RWPE2 (cell line): ENCODE measurements at places on chromosomes 1 and 21.

GRCh38 chr1:59144959-59145358, 151.9 kb upstream of the FGGY start:
- no peaks in the 10 kb centered on the region for H3K27me3 ChIP-seq
- H3K36me3 ChIP-seq: no peaks in the 10 kb centered on the region
- H3K4me3 ChIP-seq: no peak overlapping the region
- DNase-seq: no peak
- H3K27ac ChIP-seq: peak overlapping the region; percentile 95

DNA sequence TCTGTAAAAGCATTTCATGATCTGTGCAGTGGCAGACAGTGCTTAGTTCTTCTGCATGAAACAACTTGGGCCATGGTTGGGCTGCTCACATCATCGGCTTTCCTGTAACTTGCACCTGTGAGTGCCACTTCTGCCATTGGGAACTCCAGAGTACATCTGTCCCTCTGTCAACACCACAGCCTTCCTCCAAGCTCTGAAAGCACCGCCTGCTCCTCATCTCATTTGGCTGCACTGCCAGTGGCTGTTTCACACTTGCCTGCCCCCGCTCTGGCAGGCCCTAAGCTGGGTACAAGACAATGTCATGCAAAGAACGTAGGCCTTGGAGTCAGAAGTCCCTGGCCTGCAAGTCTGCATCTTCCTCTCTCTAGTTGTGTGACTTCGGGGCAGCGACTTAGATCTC, 46.4 kb downstream of the DDX20 start:
- no peak for DNase-seq
- H3K4me1 ChIP-seq: no peaks in the 10 kb centered on the region
- peaks cover 2% of the 10 kb centered on the region for H3K27me3 ChIP-seq
- no peak overlapping the region for H3K27ac ChIP-seq
- no peak overlapping the region for H3K4me3 ChIP-seq
- no peaks in the 10 kb centered on the region for H3K36me3 ChIP-seq

DNA sequence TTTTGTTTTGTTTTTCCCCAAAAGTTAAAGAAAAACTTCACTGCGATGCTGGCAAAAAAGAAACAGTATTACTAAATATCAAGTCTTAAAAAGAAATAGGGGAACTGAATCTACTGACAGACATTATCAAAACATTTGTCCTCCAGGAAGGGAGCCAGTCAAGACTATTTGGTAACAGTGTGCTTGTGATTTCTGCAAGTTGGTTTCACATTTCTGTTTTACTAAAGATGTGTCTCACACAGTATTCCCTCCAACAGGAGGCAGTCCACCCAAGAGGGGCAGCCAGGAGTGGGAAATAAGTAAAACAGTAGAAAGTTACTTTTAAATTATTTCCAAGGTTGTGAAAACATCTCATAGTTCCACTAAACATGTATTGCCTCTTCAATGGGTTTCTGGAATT, 74.4 kb upstream of the SDC3 start:
- H3K4me1 ChIP-seq: no peaks in the 10 kb centered on the region
- H3K36me3 ChIP-seq: peaks cover 78% of the 10 kb centered on the region
- no peaks in the 10 kb centered on the region for H3K27me3 ChIP-seq
- H3K4me3 ChIP-seq: no peak overlapping the region
- no peak overlapping the region for H3K27ac ChIP-seq
- DNase-seq: no peak

GRCh38 chr1:117568999-117569398, 36.8 kb upstream of the TENT5C start:
- no peaks in the 10 kb centered on the region for H3K36me3 ChIP-seq
- no peak overlapping the region for H3K4me3 ChIP-seq
- H3K27me3 ChIP-seq: peaks cover 6% of the 10 kb centered on the region
- H3K4me1 ChIP-seq: no peaks in the 10 kb centered on the region

DNA sequence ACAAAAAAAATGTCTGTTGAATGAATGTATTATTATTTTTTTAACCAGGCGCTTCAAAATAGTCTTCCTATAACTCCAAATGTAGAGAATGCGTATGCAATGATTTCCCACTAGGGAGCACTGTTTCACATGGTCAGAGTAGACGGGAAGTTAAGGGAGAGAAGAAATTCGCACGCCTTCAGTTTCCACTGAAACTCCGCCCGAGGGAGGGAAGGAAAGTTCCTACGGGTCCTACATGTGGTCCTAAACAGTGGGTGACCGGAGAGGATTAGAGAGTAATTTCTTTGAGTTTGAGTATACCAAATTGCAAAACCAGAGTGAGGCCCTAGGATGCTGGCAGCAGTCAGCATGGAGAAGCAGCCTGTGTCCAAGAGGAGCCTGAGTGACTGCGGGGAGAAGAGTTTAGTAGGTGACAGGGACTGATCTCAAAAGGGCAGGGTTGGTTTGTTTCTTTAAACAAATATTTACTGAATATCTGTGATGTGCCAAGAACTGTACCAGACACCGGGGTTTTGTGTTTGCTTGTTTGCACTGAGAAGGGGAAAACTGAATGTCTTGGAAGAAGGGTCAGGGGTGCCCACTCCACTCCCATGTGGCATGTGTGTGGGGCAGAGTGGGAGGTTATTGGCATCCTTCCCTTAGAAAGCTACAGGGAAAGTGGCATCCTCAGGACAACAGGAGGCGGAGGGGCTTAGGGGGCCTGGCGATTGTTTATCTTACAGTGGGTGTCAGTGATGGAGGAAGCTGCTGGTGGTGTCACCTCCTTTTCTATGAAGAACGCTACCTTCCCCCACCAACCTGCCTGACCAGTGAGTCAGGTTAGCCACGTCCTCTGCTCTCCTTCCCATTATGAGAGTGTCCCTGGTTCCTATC, 22.8 kb downstream of the RNU5D-1 start:
- no peak for DNase-seq
- no peak overlapping the region for H3K27ac ChIP-seq
- H3K36me3 ChIP-seq: no peaks in the 10 kb centered on the region
- H3K27me3 ChIP-seq: no peaks in the 10 kb centered on the region
- no peak overlapping the region for H3K4me3 ChIP-seq

DNA sequence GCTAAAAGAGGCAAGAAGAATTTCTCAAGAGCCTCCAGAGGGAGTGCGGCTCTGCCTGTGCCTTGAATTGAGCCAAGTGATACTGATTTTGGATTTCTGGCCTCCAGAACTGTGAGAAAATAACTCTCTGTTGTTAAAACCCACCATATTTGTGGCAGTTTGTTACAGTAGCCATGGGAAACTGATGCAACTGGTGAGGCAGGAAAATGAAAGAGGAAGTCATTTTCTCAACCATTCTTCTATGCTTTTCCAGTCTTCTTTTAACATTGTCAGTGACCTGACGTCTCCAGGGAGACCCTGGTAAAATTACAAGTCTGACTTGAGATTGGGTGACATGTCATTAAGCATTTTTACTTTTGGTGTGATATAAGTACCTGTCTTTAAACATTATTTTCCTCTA, 5.8 kb downstream of the OR6P1 start:
- H3K4me1 ChIP-seq: no peaks in the 10 kb centered on the region
- DNase-seq: no peak
- no peaks in the 10 kb centered on the region for H3K36me3 ChIP-seq
- no peak overlapping the region for H3K27ac ChIP-seq
- H3K4me3 ChIP-seq: no peak overlapping the region

DNA sequence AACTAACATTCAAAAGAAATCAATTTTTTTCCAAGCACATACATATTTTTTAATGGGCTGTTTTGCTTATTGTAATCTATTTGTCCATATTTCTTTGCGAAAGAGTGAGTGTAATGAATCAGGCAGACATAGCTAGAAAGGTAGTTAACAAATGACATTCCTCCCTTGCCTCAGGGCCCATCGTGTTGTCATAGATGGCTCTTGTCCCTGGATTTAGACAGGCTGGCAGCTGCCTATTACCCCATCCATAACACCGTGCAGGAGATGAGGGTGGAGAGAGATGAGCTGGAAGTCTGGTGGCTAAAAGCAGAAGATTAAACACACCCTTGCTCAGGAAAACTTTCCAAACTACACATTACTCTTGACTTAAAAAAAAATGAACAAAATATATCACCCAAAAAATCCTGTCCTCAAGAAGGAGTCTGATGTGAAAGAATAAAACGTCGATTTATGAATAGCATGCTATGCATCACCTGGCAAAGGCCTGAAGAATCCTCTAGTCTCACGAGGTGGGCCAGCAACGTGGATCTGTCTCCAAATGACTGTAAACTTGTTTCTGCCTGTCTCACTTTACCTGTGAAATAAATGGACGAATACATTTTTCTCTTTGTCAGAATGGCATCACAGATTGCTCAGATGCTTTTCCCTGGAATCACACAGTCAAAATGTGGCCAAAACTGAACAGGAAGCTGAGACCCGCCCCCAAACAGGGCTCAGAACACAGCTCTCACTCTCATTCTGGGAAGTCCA, 55.7 kb downstream of the C21orf91 start:
- no peaks in the 10 kb centered on the region for H3K36me3 ChIP-seq
- H3K4me3 ChIP-seq: no peak overlapping the region
- H3K27me3 ChIP-seq: no peaks in the 10 kb centered on the region
- H3K27ac ChIP-seq: no peak overlapping the region
- no peaks in the 10 kb centered on the region for H3K4me1 ChIP-seq
- no peak for DNase-seq

DNA sequence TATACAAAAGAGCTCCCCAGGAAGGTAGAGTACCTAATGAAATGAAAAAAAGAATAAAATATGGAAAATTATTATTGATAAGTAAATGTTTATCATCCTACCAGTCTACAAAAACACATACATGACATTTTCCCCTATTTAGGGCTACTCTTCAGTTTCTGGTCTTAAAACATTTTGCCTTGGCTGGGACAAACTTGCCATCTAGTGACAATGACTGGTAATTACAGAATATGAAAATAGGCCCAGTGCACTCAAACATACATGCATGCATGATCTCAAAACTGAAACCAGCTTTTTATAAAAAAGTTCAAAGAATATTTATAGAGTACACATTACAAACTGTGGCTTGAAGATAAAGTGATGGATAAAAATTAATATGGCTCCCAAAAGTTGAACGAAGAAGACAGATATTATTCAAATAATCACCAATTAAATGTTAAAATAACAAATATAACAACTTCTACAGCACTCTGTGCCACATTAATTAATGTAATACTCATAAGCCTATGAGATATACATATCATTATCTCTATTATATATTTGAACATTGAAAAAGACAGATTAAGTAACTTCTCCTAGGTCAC, 10.5 kb upstream of the RNPC3 start:
- no peak for DNase-seq
- no peak overlapping the region for H3K4me3 ChIP-seq
- peak overlapping the region; percentile 89 for H3K27ac ChIP-seq
- no peaks in the 10 kb centered on the region for H3K36me3 ChIP-seq

- H3K4me1 ChIP-seq: peaks cover 38% of the 10 kb centered on the region
- H3K36me3 ChIP-seq: no peaks in the 10 kb centered on the region
- no peak overlapping the region for H3K4me3 ChIP-seq
- peak overlapping the region; percentile 97 for H3K27ac ChIP-seq
Observed at GRCh38 chr21:29145852-29146453, 15.5 kb downstream of the MAP3K7CL start.

GRCh38 chr1:4362314-4363044, 291.9 kb upstream of the AJAP1 start:
- no peak overlapping the region for H3K4me3 ChIP-seq
- H3K4me1 ChIP-seq: no peaks in the 10 kb centered on the region
- no peak for DNase-seq
- H3K36me3 ChIP-seq: no peaks in the 10 kb centered on the region
- H3K27me3 ChIP-seq: no peaks in the 10 kb centered on the region

- no peak for DNase-seq
- H3K27ac ChIP-seq: no peak overlapping the region
- H3K27me3 ChIP-seq: no peaks in the 10 kb centered on the region
- no peaks in the 10 kb centered on the region for H3K36me3 ChIP-seq
- H3K4me1 ChIP-seq: peaks cover 4% of the 10 kb centered on the region
Observed at GRCh38 chr1:203371288-203371687, 20.4 kb upstream of the FMOD start.

DNA sequence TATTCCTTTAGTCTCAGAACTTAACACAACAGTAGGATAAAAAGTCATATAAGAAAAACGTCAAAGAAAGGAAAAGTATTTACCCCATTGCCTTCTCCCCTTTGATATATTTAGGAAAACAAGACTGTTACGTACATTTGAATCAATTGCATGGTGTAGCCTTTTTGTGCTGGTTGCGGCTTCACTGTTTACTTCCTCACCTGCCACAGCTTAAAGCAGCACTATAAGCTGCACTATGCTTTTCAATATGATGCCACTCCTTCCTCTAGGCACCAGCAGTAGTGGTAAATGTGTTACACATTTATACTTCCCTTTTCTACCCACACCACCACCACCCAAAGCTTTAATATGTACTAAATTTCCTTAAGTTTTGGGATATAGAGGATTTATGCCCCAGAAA, 111.1 kb downstream of the ATP1B1 start:
- no peak overlapping the region for H3K4me3 ChIP-seq
- H3K36me3 ChIP-seq: no peaks in the 10 kb centered on the region
- no peaks in the 10 kb centered on the region for H3K4me1 ChIP-seq
- H3K27ac ChIP-seq: no peak overlapping the region
- H3K27me3 ChIP-seq: no peaks in the 10 kb centered on the region
- no peak for DNase-seq

GRCh38 chr1:25082216-25082899, 149.9 kb downstream of the SYF2 start:
- H3K4me3 ChIP-seq: no peak overlapping the region
- no peaks in the 10 kb centered on the region for H3K36me3 ChIP-seq
- DNase-seq: no peak

DNA sequence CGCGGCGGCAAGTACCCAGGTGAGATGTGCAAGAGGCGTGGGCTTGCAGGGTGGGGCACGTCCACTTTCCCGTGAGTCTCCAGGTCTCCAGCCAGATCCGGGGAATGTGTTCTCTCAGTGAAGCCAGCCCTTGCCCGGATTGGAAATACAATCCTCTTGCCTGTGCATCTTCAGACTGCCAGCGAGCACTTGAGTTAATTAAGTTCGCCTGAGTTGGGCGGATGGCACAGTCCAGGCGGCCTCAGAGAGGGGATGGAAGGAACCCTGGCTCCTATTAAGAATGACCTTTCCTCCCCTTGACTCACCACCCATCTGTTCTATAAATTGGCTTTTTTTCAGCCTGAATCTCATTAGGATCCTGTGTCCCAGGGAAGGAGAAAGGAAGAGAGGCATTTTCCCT, 33.3 kb upstream of the CNTN2 start:
- no peak overlapping the region for H3K4me3 ChIP-seq
- H3K27ac ChIP-seq: no peak overlapping the region
- no peaks in the 10 kb centered on the region for H3K4me1 ChIP-seq

DNA sequence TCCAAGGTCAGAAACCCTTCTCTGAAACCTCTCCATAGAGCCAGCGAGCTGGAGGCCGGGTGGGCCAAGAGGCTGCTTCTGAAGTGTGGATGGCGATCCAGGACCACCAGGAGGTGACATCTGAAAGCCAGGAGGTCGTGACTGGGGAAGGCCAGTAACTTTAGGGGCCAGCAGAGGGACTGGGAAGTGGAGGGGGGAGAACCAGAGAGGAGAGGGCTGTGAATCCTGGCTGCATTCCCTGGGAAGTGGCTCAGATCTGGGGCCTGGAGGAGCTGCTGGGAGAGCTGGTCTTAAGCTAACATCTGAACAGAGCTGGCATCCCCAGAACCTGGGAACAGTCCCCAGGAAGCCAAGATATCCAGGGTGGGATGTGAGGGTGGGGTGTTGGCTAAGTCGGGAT, 11.3 kb upstream of the EPHA8 start:
- no peak for DNase-seq
- H3K4me1 ChIP-seq: no peaks in the 10 kb centered on the region
- peaks cover 11% of the 10 kb centered on the region for H3K27me3 ChIP-seq
- no peaks in the 10 kb centered on the region for H3K36me3 ChIP-seq
- H3K27ac ChIP-seq: no peak overlapping the region
- no peak overlapping the region for H3K4me3 ChIP-seq

GRCh38 chr1:58753431-58753866, 30.4 kb downstream of the JUN start:
- H3K36me3 ChIP-seq: no peaks in the 10 kb centered on the region
- no peaks in the 10 kb centered on the region for H3K27me3 ChIP-seq
- peaks cover 41% of the 10 kb centered on the region for H3K4me1 ChIP-seq
- peak overlapping the region; percentile 97 for H3K27ac ChIP-seq
- DNase-seq: no peak
